ENCODE measurements at places on chromosomes 7 and 10.

- peak; percentile 57 for DNase-seq
Observed at GRCh38 chr10:78781251-78781913, 287.4 kb upstream of the ZMIZ1 start.

- peak; percentile 69 for DNase-seq
Observed at GRCh38 chr10:614139-614711, 75.2 kb downstream of the DIP2C start.

DNA sequence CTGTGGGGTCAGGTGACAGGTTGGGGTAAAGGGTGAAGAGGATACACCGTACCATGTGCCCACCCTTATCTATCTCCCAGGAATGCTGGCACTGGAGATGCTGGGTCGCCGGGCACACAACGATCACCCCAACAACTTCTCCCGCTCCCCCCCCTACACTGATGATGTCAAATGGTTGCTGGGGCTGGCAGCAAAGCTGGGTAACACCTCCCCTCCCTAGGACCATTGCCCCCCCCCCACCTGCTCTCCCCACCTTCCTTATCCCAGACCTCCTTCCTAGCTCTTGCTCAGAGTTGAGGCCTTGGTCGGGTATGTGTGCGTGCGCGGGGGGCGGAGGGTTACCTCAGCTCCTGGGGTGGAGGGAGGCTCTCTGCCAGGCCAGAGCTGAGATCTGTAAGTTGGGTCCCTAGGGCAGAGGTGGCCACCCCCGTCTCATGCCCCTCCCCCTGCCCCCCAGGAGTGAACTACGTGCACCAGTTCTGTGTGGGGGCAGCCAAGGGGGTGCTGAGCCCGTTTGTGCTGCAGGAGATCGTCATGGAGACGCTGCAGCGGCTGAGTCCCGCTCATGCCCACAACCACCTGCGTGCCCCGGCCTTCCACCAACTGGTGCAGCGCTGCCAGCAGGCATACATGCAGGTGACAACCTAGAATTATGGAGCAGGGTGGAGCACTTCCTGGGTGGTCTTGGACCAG, 10.7 kb downstream of the NDST2 start:
- DNase-seq, result peak; percentile 66

DNA sequence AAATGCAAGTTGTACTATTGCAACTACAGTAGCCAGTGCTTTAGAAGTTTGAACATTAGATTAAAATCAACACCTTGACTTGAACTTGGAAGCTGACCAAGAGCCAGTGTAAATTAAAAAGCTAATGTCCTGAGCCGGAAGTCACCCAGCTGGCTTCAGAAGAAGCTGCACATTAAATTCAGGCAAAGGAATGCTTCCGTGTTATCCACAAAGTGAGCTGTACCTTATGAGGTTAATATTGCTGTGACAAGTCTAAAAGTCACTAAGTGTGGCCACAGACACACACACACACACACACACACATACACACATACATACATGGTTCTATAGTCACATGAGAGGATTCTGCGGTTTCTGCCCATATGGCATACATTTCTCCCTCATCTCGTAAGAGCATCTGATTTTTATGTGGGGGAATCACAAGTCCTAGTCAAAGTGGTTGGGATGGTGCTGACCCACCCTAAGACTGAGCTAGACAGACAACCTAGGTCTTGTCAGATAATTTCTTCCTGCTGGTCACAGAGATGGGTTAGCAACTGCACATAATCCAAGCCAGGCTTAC, 612.9 kb downstream of the SORCS1 start:
- DNase-seq, result no peak

GRCh38 chr7:179948-180694, 12.2 kb upstream of the FAM20C start:
- no peak for DNase-seq

GRCh38 chr7:42770114-42770513, 141.8 kb downstream of the C7orf25 start:
- DNase-seq, result no peak

DNA sequence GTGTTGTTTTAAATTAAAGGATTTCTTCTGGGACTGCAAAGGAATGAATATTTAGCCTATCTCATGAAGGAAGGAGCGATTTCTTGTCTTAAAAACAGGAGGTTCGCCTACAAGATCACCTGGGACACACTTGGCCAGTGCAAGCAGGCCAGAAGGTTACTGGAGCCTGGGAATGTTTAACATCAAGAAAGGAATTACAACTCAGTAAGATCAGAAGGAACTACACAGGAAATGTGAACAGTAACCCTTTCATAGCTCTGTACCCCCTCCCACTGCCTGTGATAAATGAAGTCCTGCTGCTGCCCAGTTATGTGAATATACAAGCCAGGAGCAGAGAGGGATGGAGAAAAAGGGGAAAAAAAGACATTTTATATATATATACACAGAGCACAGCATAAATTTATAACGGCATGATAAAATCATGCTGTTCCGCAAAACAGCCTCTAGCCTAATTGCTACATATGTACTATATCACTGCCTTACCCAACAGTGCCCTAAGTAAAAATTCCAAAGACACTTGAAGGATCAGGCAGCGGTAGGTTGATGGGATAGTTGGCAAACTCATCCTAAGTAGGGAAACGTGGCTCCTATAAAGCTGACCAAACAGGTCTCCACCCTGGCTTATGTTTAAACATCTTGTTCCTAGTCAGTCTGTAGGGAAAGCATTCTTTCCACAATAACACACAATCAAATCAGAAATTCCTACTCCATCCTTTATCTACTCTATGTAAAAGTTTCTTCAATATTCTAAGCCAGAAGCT, 63.8 kb downstream of the ZNF438 start:
- DNase-seq, result no peak

DNA sequence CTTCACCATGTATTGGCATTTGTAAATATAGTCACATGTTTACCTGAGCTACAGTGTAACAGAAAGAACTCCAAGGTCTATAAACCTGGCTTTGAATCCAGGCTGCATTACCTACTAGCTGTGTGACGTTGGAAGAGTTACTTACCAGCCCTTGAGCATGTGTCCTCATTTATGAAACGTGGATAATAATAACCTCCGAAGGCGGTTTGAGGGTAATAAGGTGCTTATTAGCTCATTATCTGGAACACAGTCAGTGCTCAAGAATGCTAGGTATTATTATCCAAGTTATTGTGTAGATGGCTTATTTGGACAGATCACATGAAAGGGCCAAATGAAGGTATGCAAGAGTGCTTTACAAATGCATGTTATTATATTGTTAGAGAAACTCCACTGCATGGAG, 64.9 kb downstream of the SEC23IP start:
- no peak for DNase-seq

GRCh38 chr7:105136221-105136620, 122.2 kb downstream of the KMT2E start:
- no peak for DNase-seq

All from posterior vena cava (tissue), 2 donors.